ENCODE measurements at places on chromosomes 16 and 17.

DNA sequence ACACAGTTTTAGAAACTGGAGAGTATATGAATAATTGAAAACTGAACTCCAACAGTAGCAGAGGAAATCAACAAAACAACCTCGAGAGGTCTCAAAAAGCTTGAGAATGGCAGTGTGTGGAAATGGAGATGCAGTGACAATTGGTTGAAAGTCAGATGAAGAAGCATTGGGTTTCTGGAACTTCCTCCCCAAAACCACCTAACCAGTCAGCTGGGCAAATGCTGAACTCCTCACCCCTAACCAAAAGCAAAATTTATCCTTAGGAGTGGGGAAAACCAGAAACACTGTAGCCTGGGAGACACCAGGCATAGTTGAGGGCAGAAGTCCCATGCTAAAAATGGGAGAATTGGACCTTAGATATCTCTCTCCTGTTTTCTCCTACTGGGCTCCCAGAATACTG lies 109.9 kb downstream of the TANC2 start:
- DNase-seq: no peak

DNA sequence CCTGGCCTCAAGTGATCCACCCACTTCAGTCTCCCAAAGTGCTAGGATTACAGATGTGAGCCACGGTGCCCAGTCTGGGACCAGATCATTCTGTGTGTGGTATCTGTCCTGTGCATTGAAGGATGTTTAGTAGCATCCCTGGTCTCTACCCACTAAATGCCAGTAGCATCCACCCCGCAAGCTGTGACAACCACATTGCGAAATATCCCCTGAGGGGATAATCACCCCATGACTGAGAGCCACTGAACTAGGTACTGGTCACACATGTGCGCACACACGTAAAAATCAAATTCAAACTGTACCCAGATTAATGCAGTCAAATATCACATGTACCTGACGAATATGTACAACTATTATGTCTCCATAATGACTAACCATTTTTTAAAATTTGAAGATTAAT lies 35.8 kb downstream of the TEKT5 start:
- no peak for DNase-seq

GRCh38 chr17:56445692-56446411 lies 147.6 kb upstream of the NOG start:
- DNase-seq: no peak

GRCh38 chr16:57427824-57428223 lies 19.4 kb downstream of the CIAPIN1 start:
- DNase-seq: no peak

DNA sequence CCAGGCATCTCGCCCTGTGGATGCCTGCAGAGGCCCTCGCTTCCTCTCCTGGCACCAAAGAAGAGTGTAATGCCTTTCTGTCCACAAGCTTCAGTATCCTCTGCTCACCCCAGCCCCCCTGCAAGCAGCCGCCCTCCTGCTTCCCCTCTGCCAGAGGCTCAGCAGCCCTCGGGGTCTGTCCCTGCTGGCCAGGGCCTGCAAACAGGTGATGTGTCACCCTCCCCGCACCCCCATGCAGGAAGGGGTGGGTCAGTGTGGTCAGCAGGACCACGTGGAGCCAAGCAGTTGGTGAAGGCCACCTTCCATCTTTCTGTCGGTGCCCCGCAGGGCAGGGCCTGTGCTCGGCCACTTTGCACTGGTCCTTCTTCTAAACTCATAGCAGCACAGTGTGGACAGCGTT lies 129.9 kb upstream of the CIBAR2 start:
- DNase-seq: no peak

- DNase-seq: no peak
Measured at GRCh38 chr16:67426950-67427349, 4.0 kb upstream of the HSD11B2 start.

DNA sequence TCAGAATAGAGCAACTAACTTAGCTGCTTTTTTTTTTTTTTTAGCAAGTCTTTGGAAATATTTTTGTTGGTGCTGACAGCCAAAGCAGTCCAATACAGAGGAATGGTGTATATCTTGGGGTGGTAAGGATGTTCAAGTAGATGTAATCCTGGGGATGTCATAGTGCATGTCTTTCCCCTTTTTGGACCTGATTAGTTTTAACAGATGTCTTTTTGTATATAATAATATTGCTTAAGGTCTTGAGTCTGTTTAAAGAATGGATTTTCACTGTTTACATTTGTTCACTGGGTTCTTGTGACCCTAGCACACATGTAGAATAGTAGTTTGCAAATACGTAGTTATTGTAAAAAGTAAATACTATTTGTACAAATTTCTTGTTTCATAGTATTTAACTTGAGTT lies 7.9 kb downstream of the TAF15 start:
- no peak for DNase-seq

- peak; percentile 18 for DNase-seq
Measured at GRCh38 chr16:54930005-54930868, at the start of gene IRX5. IRX5 (plus strand) TSS chr16:54930865; CDS start chr16:54931199, 334 bp downstream.

- DNase-seq: peak; percentile 44
Measured at GRCh38 chr17:4747847-4748246, 8.1 kb upstream of the CXCL16 start.

- no peak for DNase-seq
Measured at GRCh38 chr16:51994597-51994996, 552.3 kb downstream of the TOX3 start.

DNA sequence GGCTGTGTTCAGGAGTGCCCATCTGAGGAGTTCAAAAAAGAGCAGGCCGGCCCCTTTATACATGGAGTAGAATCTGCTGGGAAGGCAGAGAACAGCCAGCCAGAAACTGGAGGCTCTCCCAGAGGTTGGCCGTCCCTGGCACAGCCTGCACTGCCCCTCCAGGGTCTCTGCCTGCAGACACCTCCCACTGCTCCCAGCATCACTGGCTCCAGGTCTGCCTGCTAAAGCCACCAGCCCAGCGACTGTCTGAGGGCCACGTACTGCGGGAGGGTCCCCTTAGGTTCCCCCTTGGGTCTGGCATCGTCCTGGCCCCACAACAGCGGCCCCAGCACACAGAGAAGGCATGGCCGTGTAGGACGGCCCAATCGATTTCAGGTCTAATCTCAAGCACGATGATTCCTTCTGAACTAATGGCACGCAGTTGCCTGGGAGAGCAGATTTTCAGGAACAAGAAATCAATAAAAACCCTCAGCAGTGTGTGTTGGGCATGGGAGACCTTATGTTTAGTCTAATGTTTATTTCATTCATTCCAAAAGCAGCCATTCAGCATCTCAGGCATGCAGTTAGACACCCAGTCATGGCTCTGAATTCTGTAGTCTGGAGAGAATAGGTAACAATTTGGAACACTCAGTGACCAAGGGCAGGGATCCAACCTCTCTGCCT lies 95.6 kb downstream of the PGS1 start:
- no peak for DNase-seq

- no peak for DNase-seq
Measured at GRCh38 chr17:40190197-40191021, 13.1 kb downstream of the RAPGEFL1 start.

GRCh38 chr17:4959261-4959965 lies 8.2 kb downstream of the SPAG7 start:
- DNase-seq: no peak

DNA sequence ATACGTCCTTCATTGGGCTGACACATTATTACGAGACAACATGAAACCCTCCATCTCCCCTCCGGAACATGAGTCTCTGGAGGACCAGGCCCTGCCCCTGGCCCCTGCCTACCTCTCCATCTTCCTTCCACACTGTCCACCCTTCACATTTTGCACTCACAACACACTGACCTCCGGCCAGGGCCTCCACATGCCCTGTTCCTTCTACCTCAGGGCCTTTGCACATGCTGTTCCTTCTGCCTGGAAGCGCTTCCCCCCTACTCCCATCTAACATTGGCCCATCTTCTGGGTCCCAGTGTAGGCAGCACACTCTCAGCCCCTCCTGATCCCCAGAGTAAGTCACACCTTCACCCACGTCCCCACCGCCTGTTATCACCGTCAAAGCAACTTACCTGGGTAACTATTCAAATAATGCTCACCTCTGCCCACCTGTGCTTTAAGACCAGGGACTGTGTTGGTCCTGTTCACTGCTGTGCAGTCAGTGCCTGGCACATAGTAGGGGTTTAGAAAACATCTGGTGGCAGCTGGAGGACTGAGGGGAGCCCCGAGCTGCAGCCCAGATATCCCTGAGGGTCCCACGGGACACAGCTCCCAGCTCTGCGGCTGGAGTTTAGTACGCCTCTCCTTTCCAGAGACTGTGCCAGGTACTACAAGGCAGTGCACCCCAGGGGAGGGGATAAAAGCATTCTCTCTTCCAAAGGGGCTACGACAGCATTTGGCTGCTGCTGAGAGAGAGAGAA lies 27.2 kb downstream of the RPH3AL start:
- DNase-seq: no peak

DNA sequence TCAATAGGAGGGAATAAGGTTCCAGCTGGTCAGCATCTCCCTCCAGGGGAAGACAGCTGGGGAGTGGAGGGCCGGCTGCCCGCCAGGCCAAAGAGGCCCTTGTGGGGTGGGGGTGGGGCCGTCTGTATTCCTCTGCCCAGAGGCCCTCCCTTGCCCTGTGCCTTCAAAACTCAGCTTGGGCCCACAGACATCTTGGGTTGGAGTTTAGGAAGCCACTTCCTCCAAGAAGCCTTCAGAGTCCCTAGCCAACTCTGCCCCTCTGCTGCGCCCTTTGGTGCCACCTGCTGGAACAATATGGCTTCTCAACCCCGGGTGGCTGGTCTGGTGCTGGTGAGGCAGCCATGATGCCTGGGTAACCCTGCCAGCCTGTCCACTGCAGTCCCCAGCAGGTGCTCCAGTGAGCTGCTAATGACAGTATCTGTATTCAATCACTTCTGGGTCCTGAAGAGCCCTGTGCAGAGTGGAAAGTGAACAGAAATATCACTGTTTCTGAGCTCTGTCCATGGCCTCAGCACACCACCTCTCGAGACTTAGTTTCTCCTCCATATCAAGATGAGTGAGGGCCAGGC lies 16.7 kb downstream of the HSD11B2 start:
- peak; percentile 46 for DNase-seq

GRCh38 chr17:30212750-30213149 lies 22.7 kb downstream of the SLC6A4 start:
- DNase-seq: no peak
